Body of pancreas (tissue), 4 donors: ENCODE measurements at places on chromosomes 12 and 14. TPM values are rescaled to one million over a fixed set of nuclear protein-coding genes. Genes with fewer than 3 reads are reported as not detected.

DNA sequence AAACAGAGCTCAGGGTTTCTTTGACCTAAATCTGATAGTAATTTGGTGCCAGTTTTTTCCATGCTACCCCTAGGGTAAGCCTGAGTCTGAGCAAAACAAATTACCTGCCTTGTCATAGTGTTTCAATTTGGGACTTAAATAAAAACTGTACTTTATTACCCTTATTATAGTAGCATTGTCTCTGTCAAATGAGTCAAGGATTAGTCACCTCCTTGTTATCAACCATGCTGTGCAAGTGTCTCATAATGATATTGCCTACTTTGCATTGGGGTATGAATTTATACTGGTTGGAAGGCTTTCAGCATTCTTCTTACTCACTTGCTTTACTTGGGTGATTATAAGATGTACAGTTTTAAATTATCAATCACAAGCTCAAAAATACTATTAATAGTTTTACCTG, 380.0 kb downstream of the LRFN5 start:
- H3K4me3 ChIP-seq: no peak overlapping the region
- no peaks in the 10 kb centered on the region for H3K4me1 ChIP-seq
- no peaks in the 10 kb centered on the region for H3K36me3 ChIP-seq

- H3K27me3 ChIP-seq: peaks cover 6% of the 10 kb centered on the region
- peaks cover 12% of the 10 kb centered on the region for H3K4me1 ChIP-seq
- H3K27ac ChIP-seq: no peak overlapping the region
Observed at GRCh38 chr12:85445060-85445938, 165.3 kb downstream of the ALX1 start.

DNA sequence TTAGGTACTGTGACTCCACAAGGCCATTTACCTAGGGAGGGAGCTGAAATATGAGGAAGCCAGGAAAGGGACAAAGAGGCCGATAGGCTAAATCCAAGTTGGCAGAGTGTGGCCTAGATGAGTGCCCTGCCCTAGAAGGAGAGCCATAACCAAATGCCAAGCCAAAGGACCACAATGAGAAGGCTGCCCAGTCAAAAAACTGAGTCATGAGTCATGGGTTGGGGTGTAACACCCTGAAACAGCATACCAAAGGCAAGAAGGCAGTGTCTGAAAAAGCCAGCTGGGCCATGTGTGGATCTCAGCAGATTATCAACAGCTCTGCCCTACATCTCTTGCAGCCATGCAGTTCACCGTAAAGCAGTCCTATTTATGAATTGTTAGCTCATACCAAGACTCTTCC, 171.7 kb downstream of the PHLDA1 start:
- no peaks in the 10 kb centered on the region for H3K36me3 ChIP-seq
- no peaks in the 10 kb centered on the region for H3K27me3 ChIP-seq
- no peaks in the 10 kb centered on the region for H3K4me1 ChIP-seq

The FANCM gene
- total RNA-seq: 3.4 TPM

The TAS2R42 gene
- total RNA-seq: not detected

The B4GALNT3 gene
- total RNA-seq: 9.3 TPM

The BMP4 gene
- 8.3 TPM for total RNA-seq

The EPYC gene
- not detected for total RNA-seq
